ENCODE measurements at places on chromosomes 1 and 21. TPM values are rescaled to one million over a fixed set of nuclear protein-coding genes. Genes with fewer than 3 reads are reported as not detected.

GRCh38 chr1:58580186-58580585, 3.1 kb upstream of the TACSTD2 start:
- H3K4me3 ChIP-seq, result no peak overlapping the region
- H3K4me1 ChIP-seq, result no peaks in the 10 kb centered on the region
- H3K27ac ChIP-seq, result no peak overlapping the region
- DNase-seq, result no peak

DNA sequence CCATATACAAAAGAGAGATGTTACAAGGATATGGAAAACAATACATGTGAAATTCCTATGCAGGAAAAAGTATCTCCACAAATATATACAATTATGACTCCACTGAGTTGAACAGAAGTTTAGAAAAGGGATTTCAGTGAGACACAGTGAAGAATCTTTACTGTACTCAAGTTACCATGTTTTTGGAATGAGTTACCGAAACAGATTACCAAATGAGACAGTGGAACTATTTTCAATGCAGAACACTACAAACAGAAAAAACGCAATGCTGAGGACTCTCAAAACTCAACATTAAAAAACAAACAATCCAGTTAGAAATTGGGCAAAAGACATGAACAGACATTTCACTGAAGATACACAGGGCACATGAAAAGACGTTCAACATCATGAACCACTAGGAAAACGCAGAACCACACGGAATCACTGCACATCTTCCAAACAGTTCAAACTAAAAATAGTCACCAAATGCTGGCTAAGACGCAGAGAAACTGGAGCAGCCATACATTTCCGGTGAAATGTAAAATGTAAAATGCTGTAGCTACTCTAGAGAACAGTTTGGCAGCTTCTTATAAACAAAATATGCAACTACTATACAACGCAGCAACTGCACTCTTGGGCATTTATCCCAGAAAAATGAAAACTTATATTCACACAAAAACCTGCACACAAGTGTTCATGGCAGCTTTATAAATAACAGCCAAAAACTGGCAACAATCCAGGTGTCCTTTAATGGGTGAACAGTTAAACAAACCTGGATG, 118.7 kb downstream of the UBR4 start:
- no peak overlapping the region for H3K4me3 ChIP-seq
- H3K36me3 ChIP-seq, result peaks cover 5% of the 10 kb centered on the region
- H3K27ac ChIP-seq, result no peak overlapping the region
- DNase-seq, result no peak

GRCh38 chr1:24513706-24514105, 11.1 kb downstream of the RCAN3 start:
- no peak overlapping the region for H3K4me3 ChIP-seq
- no peaks in the 10 kb centered on the region for H3K27me3 ChIP-seq
- H3K36me3 ChIP-seq, result no peaks in the 10 kb centered on the region
- no peak overlapping the region for H3K27ac ChIP-seq
- DNase-seq, result no peak

DNA sequence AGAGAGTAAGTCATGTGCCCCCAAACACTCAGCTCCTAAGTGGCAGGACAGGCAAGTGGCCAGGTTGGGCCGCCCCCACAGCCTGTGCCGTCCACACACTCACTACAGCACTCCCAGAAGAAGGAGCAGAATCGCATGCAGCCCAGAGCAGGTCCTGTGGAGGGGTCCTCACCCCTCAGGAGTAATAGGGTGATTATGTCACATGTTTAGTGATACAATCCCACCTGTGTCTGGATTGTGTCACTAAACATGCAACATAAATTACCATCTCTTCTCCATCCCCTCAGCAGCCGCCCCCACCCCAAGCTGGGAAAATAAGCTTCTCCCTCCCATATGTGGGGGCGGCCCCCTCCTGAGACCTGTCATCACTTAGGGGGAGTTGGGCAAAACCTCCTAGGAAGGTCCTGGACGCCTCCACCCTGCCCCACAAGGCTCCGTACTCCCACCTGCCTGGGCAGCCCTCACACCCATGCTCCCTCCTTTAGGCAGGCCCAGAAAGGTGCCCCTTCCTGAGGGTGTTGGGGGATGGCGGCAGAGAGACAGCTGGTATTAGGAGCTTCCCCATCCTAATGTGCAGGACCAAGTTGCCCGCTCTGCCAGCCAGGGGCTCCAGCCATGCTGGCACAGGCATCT, 56.9 kb downstream of the STUM start:
- H3K4me1 ChIP-seq, result peaks cover 23% of the 10 kb centered on the region
- no peak overlapping the region for H3K27ac ChIP-seq
- no peaks in the 10 kb centered on the region for H3K36me3 ChIP-seq
- no peak for DNase-seq

DNA sequence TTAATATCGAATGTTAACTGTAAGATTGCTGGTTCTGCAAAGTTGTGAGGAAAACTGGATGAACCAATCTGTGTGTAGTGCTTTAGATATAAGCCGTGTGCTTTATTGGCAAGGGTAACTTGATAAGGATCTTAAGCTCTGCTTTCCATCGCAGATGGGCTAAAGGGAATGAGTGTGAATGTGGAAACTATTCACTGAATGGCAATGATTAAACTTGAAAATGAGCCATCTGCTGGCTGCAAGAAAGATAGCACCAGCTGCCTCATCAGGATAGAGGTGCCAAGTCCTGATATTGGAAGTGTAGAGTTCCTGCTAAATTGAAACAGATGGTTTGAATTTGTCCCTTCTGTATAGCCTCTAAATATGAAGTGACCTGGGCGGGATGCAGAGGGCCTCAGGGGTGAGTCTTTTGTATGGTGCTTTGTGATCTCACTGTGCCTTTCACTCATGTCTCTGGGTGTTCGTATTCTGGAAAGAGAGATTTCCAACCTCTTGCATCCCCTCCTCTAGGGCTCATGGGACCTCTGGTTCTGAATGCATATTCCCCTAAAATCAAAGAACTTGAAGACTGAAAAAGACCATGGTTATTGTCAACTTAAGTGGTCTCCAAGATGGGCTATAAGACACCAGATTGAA, 9.2 kb downstream of the FCRL3 start:
- no peaks in the 10 kb centered on the region for H3K4me1 ChIP-seq
- H3K27ac ChIP-seq, result no peak overlapping the region
- no peaks in the 10 kb centered on the region for H3K36me3 ChIP-seq
- H3K27me3 ChIP-seq, result no peaks in the 10 kb centered on the region
- peak; percentile 44 for DNase-seq

LORICRIN gene
- not detected for total RNA-seq

GRCh38 chr1:217482356-217483102, 148.4 kb downstream of the GPATCH2 start:
- no peak overlapping the region for H3K4me3 ChIP-seq
- no peaks in the 10 kb centered on the region for H3K4me1 ChIP-seq
- no peaks in the 10 kb centered on the region for H3K36me3 ChIP-seq
- no peak for DNase-seq
- no peaks in the 10 kb centered on the region for H3K27me3 ChIP-seq

- H3K4me1 ChIP-seq, result peaks cover 17% of the 10 kb centered on the region
- no peak for DNase-seq
- H3K27me3 ChIP-seq, result no peaks in the 10 kb centered on the region
- no peak overlapping the region for H3K4me3 ChIP-seq
- H3K27ac ChIP-seq, result no peak overlapping the region
Observed at GRCh38 chr1:111723091-111723806, 15.9 kb downstream of the INKA2 start.

GRCh38 chr1:175602026-175602585, 141.3 kb downstream of the TNR start:
- no peak overlapping the region for H3K4me3 ChIP-seq
- peaks cover 3% of the 10 kb centered on the region for H3K4me1 ChIP-seq
- H3K27me3 ChIP-seq, result peaks cover 41% of the 10 kb centered on the region
- H3K36me3 ChIP-seq, result no peaks in the 10 kb centered on the region
- no peak for DNase-seq
- H3K27ac ChIP-seq, result no peak overlapping the region

SYCP1 gene
- total RNA-seq, result not detected

NPR1 gene
- 0.19 TPM for total RNA-seq
